D721Med (cell line): ENCODE measurements at places on chromosomes 12 and 14.
A peak's percentile ranks its signal among the peaks of the same experiment; 100 is the strongest.

DNA sequence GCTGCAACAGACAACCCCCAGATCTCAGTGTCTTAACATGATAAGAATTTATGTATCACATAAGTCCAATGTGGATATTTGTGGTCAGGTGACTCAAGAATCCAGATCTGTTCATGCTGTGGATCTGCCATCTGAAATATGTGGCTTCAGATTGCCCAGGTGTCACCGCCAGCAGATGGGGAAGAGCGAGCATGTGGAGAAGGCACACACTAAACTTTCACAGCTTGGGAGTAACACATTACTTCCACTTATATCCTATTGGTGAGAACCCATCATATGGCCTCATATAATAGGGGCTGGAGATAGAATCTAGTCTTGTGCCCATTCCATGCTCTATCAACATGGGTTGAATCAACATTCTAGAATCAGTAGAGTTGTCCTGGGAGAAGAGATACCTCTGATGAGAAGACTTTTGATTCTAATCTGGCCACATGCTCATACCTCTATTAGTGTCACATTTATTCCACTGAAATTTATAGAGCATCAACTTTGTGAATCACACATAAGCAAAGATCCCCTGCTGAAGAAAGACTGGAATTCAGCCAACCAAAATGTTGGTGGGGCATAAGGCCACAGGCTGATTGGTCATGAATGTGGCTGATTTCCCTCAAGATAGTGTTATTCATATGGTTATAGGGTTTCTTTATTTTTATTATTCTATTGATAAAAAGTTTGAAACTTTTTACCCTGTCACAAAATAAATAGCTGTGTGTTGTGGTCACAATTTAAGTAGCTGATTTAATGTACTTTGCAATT is 6.0 kb upstream of the CALCOCO1 start:
- no peak for DNase-seq

GRCh38 chr14:65003394-65003793 is 16.7 kb downstream of the FNTB start:
- DNase-seq: no peak

DNA sequence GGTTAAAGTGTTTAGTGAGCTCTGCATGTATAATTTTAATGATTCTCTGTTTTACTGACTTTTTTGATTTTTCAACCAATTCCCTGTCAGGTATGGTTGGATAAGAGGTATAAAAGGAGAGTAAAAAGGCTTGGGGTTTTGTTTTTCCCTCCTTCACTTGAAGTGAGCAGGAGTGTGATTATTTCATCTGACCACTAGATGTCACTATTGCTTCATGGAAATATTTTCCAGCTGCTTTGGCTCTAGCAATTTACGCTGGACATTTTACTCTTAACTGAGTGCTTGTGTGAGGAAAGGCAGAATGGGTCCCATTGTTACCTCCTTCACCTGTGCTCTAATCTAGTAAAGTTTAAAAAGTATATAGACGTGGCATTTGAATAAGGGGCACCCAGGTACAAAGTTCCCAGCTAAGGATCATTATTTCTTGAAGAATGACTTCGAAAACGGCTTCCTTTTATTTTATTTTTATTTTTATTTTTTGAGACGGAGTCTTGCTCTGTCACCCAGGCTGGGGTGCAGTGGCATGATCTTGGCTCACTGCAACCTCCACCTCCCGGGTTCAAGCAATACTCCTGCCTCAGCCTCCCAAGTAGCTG is 66.5 kb downstream of the TBC1D30 start:
- DNase-seq: peak; percentile 20

DNA sequence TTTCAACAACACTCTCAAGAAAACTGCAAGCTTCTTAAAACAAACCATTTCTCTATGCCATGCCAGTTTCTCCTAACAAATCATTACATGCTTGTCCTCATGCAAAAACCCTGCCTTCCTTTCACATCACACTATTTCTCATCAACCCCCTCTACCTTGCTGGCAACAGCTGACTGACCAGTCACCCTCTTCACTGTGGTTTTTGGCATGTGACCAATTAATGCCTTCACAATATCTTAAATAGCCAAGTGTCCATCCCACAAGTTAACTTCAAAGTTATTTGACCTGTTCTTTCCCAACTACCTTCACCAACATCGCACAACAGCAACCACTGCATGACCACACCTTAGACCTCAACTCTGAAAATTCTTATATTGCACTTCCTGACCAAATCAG is 159.6 kb downstream of the CEP128 start:
- no peak for DNase-seq

DNA sequence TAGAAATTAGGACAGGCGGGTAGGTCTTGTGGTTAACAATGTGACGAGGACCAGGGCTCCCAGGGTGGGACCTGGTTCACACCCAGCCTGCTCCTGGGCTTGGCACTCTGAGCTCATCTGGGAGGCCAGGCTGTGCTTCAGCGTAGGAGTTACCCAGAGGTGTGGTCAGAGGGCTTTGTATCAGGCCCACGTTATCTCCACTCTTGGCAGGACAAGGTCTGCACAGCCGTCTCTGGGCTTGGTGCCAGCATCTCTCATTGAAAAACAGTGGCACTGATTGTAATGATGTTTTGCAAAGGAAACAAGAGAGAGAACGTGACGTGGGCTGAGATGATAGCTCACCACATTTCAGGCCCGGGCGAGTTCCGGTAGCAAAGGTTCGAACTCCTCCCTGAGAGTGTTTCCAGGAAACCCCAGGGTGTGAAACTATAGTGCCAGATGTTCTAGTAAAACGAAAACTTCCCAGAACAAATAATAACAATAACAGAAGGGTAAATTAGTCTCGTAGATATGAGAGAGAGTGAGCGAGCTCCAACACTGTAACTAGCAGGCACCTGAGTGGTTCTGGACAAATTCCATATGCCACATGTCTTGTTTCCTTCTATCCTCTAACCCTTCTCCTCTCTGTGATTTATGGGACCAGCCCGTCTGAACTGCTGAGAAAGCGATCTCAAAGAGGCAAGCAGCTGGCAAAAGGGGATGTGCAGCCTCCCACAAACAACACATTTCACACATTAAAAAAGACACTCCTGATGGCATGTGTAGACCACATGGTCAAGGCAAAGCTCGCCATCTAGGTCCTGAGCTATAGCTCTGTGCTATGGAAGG is 227.3 kb downstream of the KTN1 start:
- no peak for DNase-seq

- no peak for DNase-seq
These were observed 78.0 kb downstream of the ATF7IP start for GRCh38 chr12:14443531-14443930.

DNA sequence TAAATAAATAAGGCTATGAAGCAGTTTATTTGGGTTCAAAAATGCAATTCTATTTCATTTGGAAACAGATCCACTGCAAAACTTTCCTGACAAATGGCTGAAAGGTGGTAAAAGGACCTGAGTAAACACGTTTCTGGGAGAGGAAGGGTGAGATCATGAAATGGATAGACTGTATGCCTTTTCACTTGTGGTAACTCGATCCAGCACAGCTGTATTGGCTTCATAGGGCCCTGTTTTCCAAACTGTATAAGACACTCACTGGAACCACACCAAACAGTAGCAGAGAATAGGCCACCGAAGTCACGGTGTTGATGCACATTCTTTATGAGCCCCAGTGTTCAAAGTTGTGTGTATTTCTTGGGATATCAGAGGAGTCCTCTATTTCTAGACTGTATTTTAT is 325.2 kb upstream of the DIO2 start:
- DNase-seq: no peak

GRCh38 chr14:90658541-90658967 is 157.7 kb downstream of the TTC7B start:
- no peak for DNase-seq

- DNase-seq: no peak
These were observed 37.2 kb downstream of the CFAP251 start for GRCh38 chr12:121955258-121956237.

DNA sequence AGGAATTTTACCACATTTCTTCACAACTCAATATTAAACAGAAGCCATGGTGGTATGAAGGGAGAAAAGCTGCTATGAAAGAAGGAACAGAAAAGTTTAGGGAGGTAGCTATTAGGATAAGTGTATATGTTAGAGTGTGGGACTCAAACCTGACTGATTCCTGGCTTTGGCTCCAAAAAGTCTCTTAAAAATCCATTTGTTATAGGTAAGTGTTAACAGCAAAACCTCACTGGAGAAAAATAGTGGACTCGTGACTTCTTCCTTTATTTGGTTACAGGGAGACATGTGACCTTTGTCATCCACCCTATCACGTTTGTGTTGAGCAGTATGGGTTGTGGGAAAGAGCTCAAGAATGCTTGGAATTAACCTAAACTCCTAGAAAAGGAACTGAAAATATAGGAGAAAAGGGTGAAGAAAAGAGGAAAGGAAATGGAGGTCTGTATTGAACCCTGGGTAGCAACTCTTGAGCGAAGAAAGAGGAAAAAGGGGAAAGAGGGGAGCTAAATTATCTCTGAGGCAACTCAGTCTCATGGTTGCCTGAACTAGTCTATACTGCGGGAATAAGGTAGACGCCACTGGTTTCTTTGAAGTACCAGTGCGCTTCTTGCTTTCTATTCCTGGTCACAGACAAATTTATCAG is 3.6 kb upstream of the EID3 start:
- no peak for DNase-seq

GRCh38 chr14:27712364-27712763 is 1054.2 kb upstream of the FOXG1 start:
- no peak for DNase-seq

DNA sequence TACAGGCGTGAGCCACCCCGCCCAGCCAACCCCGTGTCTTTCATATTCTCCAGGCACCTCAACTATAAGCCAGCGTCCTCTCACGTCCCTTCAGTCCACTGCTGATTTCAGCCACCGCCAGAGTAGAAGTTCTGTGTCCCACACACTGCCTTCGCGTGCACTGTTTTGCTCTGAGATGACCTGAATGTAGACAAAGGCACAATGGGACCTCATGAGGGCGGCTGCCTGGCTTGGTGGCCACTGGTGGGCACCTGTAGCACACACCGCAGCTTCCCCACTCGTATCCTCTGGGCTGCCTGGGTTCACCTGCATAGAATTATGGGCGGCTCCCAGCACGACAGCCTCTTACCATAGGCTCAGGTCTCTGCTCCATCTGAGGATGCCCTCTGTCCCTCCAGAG is 57.2 kb downstream of the GPR68 start:
- DNase-seq: no peak

DNA sequence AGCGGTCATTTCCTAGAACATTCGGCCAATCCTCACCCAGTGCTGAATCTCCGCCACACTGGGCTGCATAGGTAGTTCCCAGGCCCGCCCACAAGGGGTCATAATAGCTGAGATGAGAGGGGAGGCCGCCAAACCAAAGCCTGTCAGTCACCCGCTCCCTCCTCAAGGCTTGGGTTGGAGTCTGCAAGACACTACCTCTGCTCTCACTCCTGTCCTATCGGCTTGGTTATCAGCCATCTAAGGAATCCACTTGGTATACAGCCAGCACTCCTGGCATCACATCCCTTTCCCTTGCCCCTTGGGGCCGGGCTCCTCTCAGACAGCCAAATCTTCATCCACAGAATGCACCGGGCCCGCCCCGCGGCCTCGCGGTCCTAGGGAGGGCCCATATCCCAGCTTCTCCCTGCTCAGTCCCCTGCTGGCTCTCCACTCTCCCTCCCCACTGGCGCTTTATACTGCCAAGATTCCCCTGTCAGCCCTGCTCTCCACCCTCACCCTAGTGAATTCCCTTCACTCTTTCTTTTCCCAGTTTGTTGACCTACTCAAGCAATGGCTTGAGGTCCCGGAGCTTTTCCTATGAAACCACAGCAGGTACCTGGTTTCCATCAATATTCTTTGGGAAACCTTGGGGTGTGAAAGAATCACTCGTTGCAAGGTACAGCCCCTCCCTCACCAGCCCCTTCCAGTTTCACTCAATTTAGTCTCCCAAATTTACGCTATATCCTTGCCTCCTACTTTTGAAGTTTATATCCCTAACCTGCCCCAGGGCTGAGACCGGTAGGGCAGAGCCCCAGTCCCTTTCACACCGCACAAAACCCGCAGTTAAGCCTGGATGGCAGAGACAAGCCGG is 1.4 kb downstream of the IFFO1 start:
- no peak for DNase-seq

DNA sequence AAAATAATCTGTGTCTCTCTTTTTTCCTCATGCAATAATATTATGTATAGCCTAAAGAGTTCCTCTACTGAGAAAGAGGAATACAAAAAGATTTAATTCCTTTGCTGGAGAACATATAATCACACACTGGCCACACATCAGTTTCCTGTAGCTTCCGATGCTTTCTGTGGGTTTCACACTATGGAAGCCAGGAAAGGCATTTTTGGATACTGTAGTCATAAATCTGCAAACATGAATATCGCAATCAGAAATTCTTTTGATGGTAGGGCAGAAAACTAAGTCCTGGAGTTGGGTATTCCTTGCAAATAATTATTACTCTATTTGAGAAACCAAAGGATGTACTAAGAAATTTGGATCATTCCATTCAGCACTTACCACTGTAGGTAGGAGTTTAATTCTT is 260.0 kb downstream of the ACSS3 start:
- DNase-seq: no peak

GRCh38 chr12:89069431-89069830 is 282.9 kb downstream of the DUSP6 start:
- DNase-seq: no peak

- no peak for DNase-seq
These were observed 815 bp downstream of the NID2 start for GRCh38 chr14:52067873-52068614.

GRCh38 chr12:46377678-46378077 is 5.1 kb upstream of the SLC38A2 start:
- no peak for DNase-seq

- DNase-seq: no peak
These were observed 47.9 kb downstream of the PPP1R12A start for GRCh38 chr12:79886917-79887519.

- no peak for DNase-seq
These were observed 117.8 kb downstream of the ITPR2 start for GRCh38 chr12:26715232-26715631.

- no peak for DNase-seq
These were observed 38.0 kb downstream of the GRIP1 start for GRCh38 chr12:66640691-66641460.

DNA sequence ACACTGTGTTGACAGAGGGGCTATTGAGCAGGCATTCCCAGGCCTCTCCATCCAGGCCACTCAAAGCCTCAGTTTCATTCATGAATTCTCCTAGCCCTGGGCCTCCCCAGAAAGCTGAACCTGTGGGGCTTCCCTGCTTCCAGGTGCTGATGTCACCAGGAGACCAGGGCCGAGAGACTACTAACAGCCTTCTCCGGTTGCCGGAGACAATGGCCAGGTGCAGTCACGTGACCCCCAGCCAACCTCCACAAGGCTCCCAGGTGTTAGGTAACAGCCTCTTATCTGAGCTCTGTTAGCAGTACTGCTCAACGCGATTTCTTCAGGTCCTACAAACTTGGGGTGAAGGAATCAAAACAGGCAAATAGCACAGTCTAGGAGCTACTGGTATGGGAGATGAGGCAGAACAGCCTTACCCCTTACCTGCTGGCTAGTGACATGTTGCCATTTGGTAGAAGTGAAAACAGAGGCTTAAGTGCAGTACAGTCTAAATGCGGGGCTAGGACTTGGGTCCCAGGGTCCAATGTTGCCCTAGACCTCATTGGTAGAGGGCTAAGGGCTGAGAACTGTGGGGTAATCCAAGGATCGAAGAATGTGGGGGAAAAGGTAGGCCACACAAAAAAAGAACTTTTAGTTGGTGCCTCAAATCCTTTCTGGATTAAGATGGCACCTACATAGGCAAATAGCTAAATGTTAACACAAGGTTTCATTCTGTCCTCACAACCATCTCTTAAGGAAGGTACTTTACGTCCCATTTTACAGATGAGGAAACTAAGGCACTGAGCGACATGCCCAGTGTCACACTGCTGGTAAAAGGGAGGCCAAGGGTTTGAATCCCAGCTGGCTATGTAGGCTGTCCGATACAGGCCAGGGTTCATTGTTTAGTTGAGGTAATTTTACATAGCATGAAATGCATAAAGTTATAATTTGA is 3.8 kb downstream of the CCDC88C start:
- no peak for DNase-seq
